ENCODE measurements at places on chromosomes 6 and 20. TPM values are rescaled to one million over a fixed set of nuclear protein-coding genes. Genes with fewer than 3 reads are reported as not detected.

The REPS1 gene
- total RNA-seq: 55.4 TPM

- no peak for DNase-seq
These were observed 166.1 kb downstream of the BCAS1 start for GRCh38 chr20:53904261-53904660.

The ATP6V1G2 gene
- total RNA-seq: 3.9 TPM

DNA sequence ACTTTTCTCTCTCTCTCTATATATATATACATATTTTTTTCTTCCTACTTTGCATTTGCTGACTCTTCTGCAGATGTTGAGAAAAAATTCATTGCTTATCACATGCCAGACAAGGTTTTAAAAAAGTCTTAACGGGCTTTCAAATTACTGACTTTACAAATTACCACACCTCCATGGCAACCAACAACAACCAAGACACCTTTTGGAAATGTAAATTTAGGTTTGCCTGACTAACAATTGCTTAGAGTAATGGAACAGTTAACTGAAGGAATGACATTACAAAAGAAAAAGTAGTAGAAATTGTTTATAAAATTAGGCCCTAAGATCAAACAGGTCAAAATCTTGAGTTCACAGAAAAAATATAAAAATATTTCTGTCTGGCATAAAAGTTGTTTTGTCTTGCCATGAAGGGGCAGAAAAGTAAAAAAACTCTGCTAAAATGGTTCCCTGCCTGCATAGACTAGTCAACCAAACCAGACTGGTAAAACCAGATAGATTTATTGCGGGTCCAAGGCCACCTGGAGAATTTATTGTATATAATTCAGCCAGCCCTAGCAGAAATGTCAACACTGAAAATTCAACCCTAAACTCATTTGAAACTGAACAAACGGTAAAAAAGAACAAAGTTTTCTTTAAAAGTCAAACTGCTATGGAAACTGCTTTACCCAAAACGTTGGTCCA lies 92.8 kb upstream of the FRMD1 start:
- no peak for DNase-seq

DNA sequence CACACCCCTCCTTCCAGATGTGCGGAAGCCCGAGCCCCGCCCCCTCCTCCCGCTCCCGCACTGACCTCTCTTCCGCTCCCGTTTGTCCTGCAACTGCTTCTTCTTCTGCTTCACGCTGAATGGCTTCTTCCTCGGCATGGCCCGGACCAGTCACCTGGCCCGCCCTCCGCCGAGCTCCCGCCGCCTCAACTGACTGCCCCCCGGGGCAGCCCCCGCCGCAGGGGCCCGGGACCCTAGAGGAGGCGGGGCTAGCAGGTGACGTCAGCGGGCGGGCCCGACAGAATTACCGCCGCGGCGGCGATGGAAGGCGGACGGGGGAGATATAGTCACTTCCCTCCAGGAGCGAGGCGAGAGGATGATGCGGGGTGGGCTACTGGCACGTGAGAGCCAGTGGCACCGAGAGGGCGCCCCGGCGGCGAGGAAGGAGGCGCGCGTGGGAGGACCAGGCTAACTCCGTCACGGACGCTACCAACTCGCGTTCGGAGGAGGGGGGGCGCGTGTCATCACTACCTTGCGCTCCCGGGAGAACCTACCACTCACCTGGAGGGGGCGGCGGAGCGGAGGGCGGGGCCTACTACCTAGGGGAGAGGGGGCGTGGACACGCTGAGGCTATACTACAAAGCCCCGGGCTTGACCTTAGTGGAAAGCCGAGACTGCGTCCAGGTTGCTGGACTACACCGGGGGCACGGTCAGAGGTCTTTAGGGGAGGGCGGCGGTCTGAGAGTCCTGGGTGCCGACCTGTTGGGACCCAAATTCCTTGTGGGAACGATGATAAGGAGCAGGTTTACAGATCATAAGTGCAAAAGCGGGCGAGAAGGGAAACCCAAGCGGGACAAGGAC lies at the start of gene GNL1:
TSS of gene GNL1 (minus strand) at position 424 of the 840 bp plus-strand sequence. CDS start at position 138, 286 bp downstream.
- peak; percentile 98 for DNase-seq

GRCh38 chr6:15441981-15442380 lies 196.1 kb downstream of the JARID2 start:
- DNase-seq: no peak

GRCh38 chr6:127207591-127208120 lies 59.0 kb upstream of the RNF146 start:
- DNase-seq: no peak

The HLA-DMB gene
- total RNA-seq: 17.6 TPM

DNA sequence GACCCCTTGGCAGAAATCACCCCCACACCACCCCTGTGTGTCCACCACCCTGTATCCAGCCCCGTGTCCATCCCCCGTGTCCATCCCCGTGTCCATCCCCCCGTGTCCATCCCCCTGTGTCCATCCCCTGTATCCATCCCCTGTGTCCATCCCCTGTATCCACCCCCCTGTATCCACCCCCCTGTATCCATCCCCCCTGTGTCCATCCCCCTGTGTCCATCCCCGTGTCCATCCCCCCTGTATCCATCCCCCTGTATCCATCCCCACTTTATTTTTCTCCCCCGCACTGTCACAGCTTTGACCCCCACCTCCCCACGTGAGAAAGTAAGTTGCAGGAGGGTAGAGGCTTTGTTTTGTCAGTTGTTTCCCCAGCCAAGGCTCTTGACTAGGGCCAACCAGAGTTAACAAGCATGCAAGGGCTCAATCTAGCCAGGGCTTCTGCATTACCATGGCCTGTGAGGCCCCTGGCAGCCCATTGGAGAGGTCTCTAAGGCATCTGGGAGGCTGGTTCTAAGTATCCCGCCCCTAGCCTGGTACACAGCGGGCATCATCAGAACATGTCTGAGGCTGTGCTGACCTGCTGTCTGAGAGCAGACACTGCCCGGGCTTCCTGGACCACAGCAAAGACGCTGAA lies 18.1 kb upstream of the SIRPA start:
- DNase-seq: no peak

DNA sequence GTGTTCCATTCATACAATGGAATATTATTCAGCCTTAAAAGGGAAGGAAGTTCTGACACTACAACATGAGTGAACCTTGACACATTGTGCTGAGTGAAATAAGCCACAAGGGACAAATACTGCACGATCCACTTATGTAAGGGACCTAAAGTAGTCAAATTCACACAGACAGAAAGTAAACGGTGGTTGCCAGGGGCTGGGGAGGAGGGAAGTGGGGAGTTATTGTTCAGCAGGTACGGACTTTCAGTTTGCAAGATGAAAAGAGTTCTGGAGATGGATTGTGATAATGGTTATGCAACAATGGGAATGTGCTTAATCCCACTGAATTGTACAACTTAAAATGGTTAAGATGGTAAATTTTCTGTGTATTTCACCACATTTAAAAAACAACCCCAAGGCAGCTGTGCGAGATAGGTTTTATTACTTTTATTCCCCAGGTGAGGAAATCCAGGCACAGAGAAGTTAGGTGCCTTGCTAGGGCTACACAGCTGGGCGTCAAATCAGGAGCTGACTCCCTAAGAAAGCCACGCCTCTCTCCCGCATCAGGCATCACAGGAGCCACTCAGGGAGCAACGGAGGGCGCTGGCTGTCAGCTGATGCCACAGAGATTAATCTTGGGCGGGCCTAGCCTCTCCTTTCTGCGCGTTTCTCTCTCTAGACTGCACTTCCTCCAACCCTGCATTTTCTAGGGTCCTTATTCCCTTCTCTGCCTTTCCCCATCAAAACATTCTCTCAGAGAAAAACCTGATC lies 9.3 kb upstream of the TRAF3IP2 start:
- DNase-seq: no peak

DNA sequence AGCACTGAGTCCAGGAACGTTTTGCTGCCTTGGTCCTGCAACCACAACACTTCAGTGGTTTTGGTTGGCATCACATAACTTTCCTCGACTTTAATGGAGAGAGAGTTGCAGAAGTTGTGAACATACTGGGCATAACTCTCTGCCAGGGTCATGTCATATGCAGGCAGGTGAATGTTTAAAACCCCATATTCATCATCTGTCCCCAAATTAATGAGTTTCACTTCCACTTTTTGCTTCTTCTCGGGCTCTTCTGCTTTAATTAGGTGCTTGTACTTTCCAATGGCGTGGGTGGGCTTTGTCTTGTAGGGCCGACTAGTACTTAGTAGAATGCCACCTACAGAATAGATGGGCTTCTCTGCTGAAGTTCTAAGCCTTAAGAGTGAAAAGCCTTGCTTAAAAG lies 45.2 kb upstream of the TFAP2A start:
- DNase-seq: no peak

DNA sequence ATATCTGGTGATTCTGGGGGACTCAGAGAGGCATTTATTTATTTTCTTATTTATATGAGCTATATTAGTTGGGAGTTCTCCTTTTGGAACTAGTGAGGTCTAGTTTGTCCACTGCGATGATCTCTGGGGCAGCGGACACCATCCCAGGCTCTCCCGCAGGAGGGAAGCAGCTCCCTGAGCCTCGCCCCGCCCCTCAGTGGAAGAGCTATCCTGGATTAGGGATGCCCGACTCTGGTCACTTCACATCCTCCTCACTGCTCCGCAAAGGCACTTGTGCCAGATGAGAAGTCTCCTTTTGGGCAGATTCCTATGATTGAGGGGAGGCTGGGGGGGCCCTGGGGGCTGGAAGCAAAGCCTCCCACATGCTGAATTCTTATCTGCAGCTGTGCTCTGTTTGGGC lies 3.6 kb upstream of the MAS1 start:
- no peak for DNase-seq

DNA sequence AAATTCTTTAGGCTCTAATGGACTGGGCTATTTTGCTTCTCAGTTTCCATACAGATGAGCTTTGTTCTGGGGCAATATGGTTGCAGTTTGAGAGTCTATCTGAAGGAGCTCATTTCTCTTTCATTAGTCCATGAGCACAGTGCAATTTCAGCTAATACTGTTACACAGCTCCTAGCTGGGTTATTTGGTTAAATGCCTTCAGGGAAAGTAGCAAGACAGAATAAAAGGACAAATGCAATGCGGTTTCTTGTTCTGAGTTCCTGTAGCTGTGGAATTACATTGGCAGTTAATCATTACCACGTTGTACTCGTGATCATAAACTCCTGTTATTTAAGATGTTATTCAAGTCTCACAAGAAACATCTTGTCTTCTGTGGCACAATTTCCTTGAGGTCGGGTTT lies 127.7 kb downstream of the BFSP1 start:
- DNase-seq: no peak

The HUS1B gene
- 4.8 TPM for total RNA-seq

GRCh38 chr6:17653198-17653882 lies 53.2 kb downstream of the FAM8A1 start:
- no peak for DNase-seq

The PDYN gene
- not detected for total RNA-seq

The SLC26A8 gene
- not detected for total RNA-seq

The COL9A1 gene
- not detected for total RNA-seq

DNA sequence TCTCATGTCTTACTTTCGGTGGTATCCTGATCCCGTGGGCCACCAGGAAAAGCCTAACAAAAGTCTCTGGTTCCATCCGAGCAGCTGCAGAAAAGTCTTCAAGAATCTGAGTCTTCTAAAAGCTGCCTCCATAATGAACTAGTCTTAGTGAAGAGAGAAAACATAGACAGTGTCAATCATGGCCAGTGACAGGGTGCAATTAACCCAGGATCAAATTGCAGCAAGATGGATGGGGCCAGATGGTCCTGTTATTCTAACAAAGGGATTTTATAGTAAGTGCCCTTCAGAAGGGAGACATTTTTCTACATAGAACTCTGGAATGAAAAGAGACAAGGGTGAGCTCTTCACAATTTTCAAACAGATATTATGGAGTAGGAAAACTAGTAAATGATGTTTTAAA lies 281.6 kb upstream of the ZFP64 start:
- DNase-seq: no peak

DNA sequence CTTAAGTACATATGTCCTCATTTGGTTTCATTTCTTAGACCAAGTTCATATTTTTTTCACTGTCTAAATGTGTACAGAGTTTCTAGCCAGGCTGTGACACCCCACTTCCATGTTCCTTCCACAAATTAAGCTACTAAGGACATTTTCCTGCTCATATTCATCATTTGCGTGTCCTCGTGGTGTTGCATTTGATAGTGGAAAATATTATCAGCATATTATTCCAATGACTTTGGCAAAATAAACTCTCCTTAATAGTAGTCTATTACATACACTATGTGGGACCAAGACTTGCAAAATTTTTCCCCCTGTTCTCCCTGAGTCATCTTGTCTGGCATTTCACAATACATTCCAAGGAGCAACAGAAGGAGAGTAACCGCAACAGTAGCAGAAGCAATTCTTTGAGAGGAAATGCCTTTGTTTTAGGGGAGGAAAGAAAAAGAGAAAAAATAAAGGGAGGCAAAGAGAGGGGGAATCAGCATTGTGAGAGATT lies 599.2 kb downstream of the COL12A1 start:
- DNase-seq: no peak

- DNase-seq: no peak
These were observed 23.2 kb downstream of the AFDN start for GRCh38 chr6:167849846-167850459.

DNA sequence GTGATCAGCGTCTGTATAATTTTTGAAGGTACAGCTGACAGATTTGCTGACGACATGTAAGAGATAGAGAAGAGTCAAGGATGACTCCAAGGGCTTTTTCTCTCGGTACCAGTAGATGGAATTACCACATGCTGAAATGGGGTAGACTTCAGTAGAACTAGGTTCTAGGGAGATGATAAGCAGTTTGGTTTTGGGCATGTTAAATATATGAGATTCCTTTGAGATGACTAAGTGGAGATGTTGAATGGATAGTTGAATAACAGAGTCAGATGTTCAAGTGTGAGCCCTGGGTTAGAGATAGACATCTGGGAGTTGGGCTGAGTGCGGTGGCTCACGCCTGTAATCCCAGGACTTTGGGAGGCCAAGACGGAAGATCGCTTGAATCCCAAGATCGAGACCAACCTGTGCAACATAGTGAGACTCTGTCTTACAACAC lies 50.0 kb downstream of the PHF20 start:
- DNase-seq: no peak

The EEF1A2 gene
- 2.1 TPM for total RNA-seq

- no peak for DNase-seq
These were observed 32.7 kb upstream of the RNF8 start for GRCh38 chr6:37321101-37321500.

DNA sequence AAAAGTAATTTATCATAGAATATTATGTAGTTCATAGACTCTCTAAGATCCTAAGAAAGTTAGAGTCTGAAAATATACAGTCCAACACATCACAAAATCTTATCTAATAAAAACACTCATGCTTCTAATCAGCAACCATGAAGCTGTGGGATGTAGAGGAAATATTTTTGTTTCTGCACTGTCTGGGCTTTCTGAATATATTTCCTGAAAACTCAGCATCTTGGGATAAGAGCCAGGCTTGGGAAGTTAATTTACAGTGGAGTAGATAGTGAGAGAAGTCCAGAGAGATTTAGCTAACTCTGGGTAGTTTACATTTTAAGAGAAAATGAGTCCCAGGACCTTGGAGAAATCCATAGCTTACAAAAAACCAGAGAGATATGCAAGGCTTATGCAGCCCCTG lies 150.4 kb upstream of the BMP5 start:
- no peak for DNase-seq

All from CD4-positive, CD25-positive, alpha-beta regulatory T cell (primary cell).